ENCODE measurements at places on chromosomes 2 and 18.

DNA sequence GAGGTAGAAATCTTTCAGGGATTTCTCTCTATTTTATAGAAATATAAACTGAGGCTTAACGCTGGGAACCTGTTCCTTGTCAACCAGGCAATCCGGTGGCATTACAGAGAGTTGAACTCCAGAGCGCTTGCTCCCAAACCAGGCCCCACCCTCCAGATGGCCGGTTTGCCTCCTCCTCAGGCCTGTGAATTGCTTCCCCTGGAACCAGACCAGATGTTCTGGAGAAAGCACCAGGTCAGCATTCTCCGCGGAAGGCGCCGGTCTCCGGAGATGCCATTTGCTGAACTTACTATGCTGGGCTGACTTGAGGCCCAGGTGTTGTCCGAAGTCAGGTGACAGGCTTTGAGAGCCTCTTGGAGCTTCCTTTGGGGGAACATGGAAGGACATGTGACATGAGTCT lies 17.2 kb downstream of the TNP1 start:
- no peak for DNase-seq

DNA sequence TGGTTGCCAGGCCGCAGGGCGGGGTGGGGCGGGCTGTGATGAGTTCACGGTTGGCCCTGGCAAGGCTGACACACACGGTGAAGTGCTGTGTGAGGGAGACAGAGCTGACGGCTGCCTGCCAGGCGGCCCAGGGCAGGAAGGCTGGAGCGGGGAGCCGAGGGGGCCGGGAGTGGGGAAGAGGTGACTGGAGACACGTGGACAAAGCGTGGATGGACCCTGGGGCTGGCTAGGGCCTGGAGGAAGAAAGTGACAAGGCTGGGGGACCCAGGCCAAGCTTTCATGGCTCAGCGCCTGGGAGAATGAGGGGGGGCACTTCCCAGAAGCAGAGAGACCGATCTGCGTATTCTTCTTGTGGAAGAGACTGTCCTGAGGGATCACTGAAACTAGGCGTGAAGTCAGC lies 123.2 kb downstream of the DYSF start:
- no peak for DNase-seq

- no peak for DNase-seq
Measured at GRCh38 chr2:109403841-109404201, 209.9 kb downstream of the SEPTIN10 start.

GRCh38 chr2:134119117-134119712 lies 134.7 kb upstream of the MGAT5 start:
- DNase-seq: no peak

DNA sequence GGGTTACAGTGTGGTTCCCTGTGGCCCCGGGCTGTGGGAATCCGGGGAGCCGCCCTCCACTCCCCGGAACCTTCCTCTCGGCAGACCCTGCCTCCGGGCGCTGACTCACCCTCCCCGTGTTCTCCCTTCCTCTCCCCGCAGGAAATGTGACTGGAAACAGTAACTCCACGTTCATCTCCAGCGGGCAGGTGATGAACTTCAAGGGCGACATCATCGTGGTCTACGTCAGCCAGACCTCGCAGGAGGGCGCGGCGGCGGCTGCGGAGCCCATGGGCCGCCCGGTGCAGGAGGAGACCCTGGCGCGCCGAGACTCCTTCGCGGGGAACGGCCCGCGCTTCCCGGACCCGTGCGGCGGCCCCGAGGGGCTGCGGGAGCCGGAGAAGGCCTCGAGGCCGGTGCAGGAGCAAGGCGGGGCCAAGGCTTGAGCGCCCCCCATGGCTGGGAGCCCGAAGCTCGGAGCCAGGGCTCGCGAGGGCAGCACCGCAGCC lies 59.5 kb downstream of the TNFRSF11A start:
- no peak for DNase-seq

Data from CD4-positive, alpha-beta T cell treated with Interleukin-15 for 4 hours (primary cell).